ENCODE measurements at places on chromosomes 7 and 10.

DNA sequence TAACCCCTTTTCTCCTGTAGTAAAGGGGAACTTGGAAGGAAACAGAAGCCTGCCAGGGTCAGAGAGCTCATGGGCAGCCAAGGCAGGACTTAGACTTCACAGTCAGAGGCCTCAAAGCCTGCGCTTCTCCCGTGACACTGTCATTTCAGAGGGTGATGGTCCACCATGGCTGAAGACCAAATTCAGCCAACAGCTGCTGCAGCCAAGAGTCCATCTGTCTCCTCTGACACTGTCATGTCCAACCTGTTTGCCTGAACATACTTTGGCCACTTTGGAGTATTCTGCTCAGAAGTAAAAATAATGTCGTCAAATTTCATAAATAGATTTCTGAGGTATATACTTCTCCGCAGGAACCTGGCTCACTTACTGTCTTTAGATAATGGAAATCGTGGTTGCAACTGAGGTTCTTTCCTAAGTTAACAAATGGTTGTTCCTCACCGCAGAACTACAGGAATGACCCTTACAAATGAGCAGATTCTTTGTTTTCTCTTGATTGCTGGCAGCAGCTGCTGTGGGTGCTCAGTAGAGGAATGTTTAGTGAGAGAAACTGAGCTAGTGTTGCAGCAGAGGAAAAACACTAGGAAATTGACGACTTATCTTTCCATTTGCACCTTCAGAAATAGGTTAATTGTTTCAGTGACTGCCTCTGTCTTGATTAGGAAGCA, 626.5 kb downstream of the SDK1 start:
- DNase-seq: no peak

GRCh38 chr7:11750191-11750590, 81.8 kb downstream of the THSD7A start:
- no peak for DNase-seq

DNA sequence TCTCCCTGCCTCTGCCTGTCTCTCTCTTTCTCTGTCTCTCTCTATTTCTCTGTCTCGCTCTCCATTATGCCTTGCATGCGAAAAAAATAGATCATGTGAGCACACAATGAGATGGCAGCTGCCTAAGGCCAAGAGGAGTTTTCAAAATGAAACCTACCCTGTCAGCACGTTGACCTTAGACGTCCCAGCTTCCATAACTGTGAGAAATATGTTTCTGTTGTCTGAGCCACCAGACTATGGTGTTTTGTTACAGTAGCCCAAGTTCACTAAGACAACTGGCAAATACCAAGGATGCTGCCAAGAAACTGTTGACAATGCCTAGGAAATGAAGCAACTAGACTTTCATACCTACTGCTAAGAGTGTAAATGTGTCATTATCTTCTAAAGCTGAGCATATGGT, 70.6 kb upstream of the PLXDC2 start:
- DNase-seq: no peak

GRCh38 chr7:41167836-41168235, 535.1 kb downstream of the INHBA start:
- no peak for DNase-seq

GRCh38 chr7:18693406-18693805, 197.9 kb downstream of the HDAC9 start:
- no peak for DNase-seq

GRCh38 chr10:125023255-125023654, 81.3 kb downstream of the ZRANB1 start:
- DNase-seq: no peak

DNA sequence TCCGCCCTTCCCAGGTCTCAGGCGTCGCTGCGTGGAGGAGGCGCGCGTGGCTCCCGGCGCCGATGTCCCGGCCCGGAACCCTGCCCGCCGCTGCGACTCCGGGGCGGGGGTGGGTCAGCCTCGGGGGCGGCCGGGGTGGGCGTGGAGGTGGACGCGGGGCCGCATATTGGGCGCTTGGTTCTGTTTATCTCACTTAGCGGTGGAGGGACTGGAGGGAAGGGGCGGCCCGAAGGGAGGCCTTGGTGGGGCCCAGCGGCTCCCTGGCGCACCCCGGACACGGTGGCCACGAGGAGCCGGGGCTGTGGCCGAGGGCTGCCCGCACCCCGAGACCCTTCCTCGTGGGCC, 8.6 kb downstream of the UNCX start:
- DNase-seq: no peak

All from esophagus squamous epithelium (tissue), 5 donors.